ENCODE measurements at places on chromosomes 2 and 18.

GRCh38 chr18:35572644-35573043 lies 8.9 kb upstream of the GALNT1 start:
- DNase-seq, result no peak

DNA sequence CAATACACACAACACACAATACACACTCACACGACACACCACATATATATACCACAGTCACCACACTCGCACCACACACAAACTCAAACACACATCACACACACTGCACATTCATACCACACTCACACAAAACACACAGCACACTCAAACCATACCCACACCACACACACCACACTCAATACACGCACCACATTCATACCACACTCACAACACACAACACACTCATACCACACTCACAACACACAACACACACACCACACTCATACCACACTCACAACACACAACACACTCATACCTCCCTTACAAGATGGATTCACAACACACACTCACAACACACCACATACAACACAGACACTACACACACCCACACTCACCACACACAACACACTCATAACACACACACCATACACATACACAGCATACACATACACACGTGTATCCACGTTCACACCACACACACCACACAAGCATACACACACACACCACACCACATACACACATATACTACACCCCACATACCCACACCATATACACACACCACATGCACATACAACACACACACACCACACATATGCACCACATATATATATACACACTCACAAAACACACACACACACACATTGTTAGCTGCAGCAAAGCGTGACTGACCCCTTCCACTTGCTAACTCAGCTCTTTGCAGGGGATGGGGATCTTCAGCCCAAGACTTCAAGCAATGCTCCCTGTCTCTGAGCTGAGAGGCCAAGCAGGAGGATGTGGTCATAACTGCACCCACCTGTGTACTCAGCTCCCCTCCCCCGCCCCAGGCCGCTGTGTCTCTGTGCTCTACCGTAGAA lies 59.0 kb downstream of the SDC1 start:
- DNase-seq, result no peak

DNA sequence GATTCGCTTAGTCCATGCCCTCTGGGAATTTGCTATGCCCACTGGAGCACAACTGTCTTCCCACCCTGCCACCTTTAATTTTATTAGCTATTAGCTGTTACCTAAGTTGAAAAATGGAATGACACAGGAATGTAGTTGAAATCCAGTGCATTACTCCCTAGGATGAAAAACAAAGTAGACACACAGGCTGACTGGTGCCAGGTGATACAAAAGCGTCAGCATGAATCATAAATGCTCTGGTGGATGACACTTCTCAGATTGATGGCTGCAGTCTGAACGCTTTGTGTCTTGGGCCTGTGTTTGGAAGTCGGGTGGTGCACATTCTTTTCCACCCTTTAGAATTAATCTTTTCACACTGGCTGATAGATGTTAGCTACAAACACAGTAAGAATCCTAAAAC lies 802.0 kb downstream of the DCC start:
- DNase-seq, result no peak

- DNase-seq, result no peak
These were observed 41.5 kb upstream of the OTOS start for GRCh38 chr2:240182001-240182400.

GRCh38 chr2:80361904-80362303 lies 57.4 kb upstream of the LRRTM1 start:
- DNase-seq, result no peak

DNA sequence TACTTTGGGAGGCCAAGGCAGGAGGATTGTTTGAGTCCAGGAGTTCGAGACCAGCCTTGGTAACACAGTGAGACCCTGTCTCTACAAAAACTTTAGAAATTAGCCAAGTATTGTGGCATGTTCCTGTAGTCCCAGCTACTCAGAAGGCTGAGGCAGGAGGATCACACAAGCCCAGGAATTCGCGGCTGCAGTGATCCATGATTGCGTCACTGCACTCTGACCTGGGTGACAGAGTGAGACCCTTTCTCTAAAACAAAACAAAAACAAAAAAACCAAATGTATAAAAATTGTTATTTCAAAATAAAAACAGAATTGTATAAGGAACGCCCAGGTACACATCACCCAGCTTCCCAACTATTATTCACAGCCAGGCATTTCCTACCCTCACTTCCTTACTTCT lies 54.1 kb upstream of the GPR155 start:
- DNase-seq, result no peak

DNA sequence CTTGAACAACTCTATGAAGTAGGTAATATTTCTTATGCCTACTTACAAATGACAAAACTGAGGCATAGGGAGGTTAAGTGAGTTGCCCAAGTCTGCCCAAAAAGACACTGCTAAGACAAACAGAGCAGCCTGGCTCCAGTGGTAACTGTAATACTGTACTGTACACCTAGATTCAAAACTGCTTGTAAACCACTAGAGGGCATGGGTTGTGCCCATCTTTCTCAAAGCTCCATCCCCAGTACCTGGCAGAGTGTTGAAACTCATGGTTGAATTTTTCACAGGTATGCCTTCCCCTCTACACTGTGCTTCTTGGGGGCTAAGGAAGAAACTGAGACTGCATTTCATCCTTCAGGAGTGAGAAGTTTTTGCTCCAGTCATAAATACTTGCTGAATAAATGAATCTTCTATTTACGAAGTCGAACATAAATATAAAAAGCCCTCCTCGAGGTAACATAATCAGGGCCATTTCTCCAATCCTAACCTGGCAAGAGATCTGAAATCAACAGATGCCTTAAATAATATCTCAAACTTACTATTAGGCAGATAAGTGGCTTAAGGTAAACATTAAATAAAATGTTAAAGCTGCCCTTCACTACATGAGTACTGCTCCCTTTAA lies 2.0 kb downstream of the PPP4R1 start:
- DNase-seq, result peak; percentile 43

- DNase-seq, result no peak
These were observed 47.9 kb downstream of the NRP2 start for GRCh38 chr2:205730191-205730590.

DNA sequence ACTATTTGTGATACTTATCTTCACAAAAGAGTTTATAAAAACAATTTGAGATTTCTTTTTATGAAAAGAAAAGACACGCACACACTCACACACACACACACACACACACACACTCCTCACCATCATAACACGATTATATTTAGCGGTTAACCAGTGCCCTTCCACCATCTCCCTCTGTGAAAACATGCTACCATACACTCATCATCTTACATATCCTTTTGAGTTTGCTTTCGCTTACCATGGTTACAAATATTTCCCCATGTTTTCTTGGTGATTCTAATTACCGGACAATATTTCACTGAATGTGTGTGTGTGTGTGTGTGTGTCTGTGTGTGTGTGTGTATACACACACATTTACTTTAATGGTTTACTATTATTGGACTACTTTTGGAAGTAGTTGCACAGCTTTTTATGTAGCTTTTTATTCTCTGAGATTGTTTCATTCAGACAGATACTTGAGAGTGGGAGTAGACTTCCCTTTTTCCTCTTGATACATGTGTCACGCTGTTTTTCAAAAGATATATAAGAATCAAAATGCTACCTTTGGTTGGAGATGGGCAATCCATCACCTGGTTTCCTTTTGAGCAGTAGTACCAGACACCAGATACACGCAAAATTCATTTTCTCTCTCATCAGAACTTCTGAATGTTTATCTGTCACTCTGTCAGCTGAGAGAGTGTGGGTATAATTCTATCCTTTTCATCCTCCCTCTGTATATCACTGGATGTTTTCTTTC lies 138.1 kb downstream of the SETBP1 start:
- no peak for DNase-seq

DNA sequence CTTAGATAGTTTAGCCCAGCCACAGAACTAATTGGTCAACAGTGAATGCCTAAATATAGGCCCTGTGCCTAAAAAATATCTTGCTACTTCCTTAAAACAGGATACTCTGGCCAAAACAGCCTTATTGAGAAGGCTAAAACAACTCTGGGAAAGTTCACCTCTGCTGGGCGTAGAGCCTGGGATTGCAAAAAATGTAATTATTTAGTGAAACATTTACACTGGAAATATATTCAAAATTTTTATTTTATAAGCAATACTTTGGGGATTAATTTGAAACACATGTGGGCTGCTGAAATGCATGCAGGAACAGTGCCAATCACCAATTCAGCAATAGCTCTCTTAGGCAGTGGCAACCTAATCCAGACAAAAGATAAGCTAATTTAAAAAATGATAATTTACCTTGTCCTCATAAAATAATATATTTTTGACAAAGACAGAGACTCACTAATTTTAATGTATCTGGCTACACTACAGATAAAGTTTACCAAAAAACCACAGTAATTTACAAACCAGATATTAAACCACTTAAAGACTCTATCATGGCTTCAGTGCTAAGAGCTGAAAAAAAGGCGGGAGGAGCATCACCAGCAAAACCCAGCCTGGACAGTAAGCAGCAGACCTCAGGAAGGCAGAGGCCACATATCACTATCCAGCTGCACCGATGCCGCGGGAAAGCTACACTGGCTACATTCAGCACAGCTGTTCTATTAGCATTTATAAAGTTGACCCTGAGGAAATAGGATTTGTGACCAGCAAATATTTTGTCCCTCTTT lies 18.5 kb downstream of the TRAK2 start:
- DNase-seq, result peak; percentile 66

DNA sequence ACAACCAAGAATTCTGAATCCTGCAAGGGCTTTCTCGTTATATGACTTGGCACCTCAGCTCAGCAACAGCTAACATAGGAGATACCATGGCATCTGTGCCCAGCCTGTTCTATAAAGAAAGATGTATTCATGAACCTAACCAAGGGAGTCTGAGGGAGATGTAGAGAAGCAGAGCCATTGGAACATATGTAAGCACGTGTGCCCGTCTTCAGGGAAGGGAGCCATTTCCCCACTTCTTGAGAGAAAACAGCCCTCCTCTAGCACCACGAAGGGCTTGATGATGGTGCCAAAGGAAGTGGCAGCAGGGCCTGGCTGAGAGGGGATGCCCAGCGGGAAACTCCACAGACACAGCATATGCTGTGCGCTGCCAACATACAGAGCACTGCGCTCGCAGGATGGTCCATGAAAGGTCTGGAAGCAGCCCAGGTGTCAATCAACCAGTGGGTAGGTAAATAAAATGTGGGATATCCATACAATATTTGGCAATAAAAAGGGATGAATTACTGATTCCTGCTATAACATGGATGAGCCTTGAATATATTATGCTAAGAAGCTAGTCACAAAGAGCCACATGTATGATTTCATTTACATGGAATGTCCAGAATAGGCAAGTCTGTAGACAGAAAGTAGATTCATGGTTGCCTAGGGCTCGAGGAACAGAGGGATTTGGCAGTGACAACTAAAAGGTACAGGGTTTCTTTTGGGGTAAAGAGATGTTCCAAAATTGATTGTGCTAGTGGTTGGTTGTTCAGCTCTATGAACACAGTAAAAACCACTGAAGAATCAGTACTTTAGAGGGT lies 16.1 kb downstream of the TMEM247 start:
- no peak for DNase-seq

DNA sequence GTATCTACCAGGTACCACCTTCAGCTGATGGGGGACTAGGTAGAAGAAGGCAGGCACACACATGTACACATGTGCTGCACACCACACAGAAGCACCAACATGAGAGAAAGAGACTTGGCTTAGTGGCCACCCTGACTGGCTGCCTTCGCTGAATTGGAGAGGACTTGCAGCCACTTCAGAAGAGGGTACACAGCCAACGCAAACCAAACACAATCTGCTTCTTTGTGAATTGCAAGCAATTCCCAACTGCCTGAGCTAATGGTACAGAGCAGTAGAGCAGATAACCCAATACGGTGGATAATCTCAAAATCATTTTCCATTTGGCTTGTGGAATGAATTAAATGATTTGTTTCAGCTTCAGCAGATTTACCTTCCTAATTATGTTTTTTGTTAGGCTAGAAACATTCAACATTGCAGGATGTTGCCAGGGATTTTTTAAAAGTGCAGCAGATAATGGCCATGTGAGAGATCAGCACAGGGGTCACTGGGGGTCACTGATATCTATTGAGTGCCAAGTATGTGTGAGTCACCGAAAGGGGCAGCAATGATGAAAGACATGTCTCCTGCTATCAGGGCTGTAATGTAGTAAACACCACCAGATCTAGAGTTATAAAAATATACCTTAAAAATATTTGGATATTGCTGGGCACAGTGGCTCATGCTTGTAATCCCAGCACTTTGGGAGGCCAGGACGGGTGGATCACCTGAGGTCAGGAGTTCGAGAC lies 652.6 kb downstream of the BCL11A start:
- DNase-seq, result no peak

GRCh38 chr2:234770031-234770506 lies 181.7 kb upstream of the SH3BP4 start:
- no peak for DNase-seq

All from fibroblast of the conjunctiva (primary cell).